ENCODE measurements at places on chromosomes 5 and 9.

- no peak for DNase-seq
These were observed 68.0 kb downstream of the UNC13B start for GRCh38 chr9:35229779-35230143.

DNA sequence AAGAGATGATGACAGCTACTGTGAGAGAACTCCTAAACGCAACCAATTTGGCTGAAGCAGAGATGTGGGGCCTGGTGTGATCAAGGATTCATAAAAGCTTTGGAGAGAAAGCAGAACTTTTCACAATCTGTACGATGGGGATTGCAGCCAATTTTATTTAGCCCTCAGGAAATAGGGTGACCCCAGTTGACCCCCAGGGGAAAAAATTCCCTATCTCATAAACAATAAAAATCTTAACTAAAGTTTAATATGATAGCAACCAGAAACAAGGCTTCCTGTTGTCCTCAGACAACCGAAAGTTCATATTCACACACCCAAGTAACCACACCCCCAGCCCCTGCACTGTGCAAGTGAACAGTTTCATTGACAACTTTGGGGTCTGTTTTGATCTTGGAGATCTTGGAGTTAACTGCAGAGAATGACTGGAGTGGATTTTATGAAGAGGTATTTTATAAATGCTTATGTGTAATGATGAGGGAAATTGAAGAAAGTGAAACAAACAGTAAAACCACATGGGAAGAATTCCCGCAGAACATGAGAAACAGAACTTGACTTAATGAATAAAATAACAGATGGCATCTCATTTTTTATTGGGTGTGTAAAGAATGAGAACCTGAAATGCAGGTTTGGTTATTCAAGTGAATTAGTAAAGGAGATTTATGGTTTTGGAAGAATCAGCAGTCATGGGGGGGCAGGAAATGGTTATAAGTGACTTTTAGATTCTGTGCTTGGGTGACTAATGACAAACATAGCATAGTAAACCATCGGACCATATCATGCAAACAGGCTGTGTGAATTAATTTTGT lies 94.5 kb downstream of the PDE4D start:
- no peak for DNase-seq

DNA sequence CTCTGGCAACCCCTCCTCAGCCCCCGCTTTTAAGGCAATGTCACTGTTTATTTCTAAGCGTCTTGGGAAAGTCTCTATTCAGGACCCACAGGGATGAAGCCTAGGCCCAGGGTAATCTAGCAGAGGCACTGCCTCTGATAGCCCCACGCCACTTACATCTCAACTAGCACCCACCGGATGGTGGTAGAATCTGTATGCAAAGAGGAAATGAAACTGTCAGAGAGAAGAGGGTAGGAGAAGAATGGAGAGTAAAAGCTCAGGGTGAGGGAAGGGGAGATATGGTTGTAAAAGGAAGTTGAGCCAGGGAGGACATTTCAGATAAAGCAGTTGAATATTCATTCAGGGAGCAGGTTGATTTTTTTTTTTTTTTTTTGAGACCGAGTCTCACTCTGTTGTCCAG lies 3.0 kb downstream of the FRRS1L start:
- no peak for DNase-seq

DNA sequence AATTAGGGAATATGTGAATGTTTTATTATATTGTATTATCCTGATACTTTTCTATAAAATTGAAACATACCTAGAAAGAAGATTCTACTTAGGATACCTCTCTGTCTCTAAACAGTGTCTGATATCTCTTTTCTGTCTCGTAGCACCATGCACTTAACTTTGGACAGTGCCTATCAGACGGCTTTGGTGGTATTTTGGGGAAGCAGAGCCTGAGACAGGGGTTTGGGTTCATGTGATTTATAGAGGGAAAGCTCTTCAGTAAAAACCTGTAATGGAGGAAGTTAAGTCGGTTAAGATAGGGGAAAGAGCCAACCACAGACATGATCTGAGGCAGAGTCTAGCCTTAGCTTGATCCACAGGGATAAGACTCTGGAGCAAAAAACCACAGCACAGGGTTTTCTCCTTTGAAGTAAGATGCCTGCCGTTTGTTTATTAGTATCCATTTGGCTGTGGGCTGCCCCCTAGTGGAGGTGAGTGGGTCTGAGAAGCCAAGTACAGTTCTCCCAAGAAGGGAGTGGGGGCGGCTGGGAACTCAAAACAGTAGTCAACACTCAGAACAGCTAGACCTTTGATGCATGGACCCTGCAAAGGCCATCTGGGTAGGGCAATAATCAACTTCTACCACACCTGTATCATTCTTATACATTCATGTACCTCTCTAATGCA lies 141.2 kb upstream of the ASTN2 start:
- no peak for DNase-seq

- DNase-seq, result no peak
These were observed 296.6 kb upstream of the RASA1 start for GRCh38 chr5:86971034-86971571.

GRCh38 chr5:3828761-3829160 lies 233.1 kb downstream of the IRX1 start:
- DNase-seq, result no peak

GRCh38 chr5:170745481-170746071 lies 37.9 kb upstream of the GABRP start:
- DNase-seq, result no peak

DNA sequence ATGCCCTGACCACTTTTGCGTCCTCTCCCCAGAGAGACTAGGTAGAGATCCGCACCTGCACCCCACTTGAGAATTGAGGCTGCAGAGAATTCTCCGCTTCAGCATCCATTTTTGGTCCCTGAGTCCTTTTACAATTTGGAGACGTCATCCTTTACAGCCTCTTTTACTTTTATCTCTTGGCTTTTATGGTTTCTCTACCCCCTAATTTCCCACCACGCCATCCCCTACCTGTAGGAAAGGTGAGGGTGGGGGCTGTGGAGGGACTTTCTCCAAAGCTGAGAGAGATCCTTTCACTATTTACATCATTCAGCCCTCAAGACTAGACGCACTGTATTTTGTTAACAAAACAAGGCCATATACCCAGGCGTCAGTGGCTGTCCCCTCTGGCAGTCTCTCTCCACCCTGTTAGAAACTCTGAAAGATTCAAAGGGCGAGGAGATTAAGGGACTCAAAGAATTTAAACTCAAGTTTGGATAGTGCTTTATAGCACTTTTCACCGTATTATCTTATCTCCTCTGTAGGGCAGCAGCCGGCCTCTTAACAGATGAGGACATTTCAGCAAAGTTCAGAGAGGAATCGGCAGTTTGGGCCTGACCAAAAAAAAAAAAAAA lies 1.7 kb downstream of the MSX2 start:
- no peak for DNase-seq

- no peak for DNase-seq
These were observed 25.3 kb upstream of the ENHO start for GRCh38 chr9:34547960-34548611.

- DNase-seq, result no peak
These were observed 19.3 kb upstream of the APC start for GRCh38 chr5:112718344-112718743.

GRCh38 chr9:19649336-19650041 lies 139.3 kb downstream of the SLC24A2 start:
- DNase-seq, result no peak

DNA sequence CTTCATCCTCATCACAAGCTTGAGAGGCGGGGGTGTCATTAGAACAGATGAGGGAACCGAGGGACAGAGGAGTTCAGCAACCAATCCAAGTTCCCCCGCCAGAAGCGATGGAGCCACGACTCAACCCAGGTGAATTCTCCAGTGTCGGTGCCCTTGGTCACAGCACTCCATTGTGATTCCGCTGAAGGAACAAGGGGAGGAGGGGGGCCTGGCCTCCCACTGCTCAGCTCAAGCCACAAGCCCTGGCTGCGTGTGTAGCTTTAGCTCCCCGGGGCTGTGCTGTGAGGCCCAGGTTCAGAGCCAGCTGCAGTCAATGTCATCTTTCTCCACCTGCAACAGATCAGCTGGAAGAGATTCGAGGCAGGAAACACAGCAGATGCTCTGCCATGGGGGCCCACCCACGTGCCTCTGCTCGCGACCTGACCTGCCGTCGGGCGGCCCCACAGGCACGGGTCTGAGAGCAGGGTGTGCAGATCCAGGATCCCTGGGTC lies 72.6 kb downstream of the GTF3C4 start:
- DNase-seq, result no peak

DNA sequence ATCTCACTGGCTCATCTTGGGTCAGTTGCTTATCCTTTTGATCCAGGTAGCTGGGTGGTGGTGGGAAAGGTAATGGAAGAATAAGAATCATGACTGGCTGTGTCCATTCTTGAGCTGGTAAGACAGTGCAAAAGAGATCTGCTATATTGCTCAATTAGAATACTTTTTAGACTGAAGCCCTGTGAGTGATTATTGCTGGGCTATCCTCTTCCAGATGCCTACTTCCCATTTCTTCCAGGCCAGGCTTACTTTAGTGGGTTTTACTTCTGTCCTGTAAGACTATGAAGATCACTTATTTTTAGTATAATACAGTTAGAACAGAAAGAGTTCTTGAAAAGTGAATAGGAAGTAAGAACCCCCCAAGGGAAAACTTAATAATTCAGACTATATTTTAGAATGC lies 7.2 kb downstream of the MARCHF6 start:
- no peak for DNase-seq

DNA sequence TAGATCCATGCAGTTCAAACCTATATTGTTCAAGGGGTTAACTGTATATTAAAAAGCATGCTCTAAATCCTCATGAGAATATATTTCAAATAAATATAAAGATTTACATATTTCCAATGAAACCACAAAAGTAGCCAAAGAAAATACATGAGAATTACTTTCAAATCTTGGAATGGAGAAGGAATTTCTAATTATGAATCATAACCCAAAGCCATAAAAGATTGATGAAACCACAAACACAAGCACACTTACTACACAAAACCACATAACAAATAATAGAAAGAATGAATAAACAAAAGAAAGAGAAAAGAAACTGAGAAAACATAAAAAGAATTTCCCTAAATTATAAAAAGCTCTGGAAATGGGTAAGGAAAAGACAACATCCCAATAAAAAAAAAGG lies 16.0 kb downstream of the ERP44 start:
- DNase-seq, result no peak

Measured in hematopoietic multipotent progenitor cell (in vitro differentiated cells).